ENCODE measurements at places on chromosomes 6 and 20.

- DNase-seq: no peak
Observed at GRCh38 chr20:44990957-44991356, 24.6 kb downstream of the STK4 start.

GRCh38 chr6:96520171-96521115 lies 1.2 kb upstream of the UFL1 start:
- DNase-seq: no peak

DNA sequence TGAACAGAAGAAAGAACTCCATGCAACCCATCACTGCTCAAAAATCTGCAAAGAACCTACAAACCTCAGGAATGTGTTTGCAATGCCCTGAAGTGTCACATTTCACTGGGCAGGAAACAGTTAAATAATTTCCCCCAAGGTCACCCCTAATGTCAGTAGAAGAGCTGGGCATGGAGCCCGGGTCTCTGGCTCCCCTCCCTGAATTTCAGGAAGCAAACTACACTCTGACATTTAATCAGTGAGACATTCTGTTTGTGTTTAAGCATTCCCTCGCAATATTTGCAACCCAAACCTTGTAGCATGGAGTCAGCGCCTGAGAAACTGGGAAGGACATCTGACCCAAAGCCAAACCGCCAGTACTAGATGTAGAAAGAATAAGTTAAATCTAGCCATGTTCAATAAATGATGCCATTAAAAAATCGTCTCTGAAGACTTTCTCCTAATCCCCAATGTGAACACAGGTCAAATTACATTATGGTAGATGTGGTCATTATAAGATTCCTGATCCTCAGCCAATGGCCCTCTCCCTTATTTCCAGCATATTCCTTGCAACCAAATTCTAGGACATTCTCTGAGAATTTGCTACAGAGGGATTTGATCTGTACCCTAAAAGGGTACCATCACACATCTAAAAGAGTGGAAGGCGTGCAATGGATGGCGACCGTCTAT lies 91.2 kb upstream of the ADTRP start:
- DNase-seq: no peak

- DNase-seq: peak; percentile 75
Observed at GRCh38 chr6:150813319-150813992, 52.0 kb upstream of the MTHFD1L start.

- DNase-seq: no peak
Observed at GRCh38 chr20:33349493-33349892, 51.8 kb downstream of the CDK5RAP1 start.

DNA sequence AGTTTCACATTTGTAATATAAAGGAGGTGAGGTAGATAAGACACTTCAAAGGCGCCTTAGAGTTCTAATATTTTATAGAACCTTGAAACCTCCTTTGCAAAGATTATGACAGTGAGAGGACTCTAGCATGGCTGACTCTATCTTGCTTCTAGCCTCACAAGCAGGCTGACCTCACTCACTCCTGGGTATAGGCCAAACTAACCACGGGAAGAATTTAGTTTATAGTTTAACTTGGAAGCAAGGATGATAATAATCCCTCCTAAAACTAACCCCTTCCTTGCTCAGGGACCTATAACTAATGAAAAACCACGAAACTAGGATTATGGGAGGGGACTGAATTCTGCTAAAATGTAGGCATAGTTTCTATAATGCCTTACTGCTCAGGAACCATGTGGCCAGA lies 84.3 kb downstream of the FILIP1 start:
- DNase-seq: no peak

GRCh38 chr20:18578581-18578980 lies 9.3 kb upstream of the DTD1 start:
- no peak for DNase-seq

- no peak for DNase-seq
Observed at GRCh38 chr6:15496345-15497131, 166.3 kb downstream of the DTNBP1 start.

DNA sequence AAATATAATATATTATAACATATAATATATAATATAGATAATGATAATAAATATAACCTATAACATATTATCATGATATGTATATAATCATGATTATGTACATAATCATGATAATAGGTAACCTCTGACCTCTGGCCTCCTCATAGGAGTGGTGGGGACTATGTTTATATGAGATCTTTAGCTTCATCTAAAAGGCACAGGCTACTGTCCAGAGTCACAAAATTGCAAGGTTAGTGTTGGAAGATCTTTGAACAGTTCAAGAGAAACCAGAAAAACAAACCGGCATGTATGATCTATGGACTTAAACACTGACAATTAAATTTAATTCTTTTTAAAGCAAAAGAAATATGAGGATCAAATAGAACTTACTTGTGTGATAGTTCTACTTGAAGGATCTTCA lies 55.7 kb upstream of the TINAG start:
- DNase-seq: no peak

DNA sequence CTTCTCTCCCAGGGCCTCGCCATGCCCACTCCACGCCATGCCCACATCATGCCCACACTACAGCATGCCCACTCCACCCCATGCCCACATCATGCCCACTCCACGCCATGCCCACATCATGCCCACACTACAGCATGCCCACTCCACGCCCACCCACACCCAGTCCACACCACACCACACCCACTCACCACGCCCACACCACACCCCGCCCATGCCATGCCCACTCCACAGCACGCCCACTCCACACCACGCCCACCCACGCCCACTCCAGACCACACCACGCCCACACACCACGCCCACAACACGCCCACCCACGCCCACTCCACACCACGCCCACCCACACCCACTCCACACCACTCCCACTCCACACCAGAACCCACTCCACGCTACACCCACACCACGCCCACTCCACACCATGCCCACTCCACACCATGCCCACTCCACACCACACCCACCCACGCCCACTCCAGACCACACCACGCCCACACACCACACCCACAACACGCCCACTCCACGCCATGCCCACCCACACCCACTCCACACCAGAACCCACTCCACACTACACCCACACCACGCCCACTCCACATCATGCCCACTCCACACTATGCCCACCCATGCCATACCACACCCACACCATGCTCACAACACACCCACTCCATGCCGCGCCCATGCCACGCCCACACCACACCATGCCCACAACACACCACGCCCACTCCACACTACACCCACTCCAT lies 88.6 kb downstream of the ERMARD start:
- no peak for DNase-seq

DNA sequence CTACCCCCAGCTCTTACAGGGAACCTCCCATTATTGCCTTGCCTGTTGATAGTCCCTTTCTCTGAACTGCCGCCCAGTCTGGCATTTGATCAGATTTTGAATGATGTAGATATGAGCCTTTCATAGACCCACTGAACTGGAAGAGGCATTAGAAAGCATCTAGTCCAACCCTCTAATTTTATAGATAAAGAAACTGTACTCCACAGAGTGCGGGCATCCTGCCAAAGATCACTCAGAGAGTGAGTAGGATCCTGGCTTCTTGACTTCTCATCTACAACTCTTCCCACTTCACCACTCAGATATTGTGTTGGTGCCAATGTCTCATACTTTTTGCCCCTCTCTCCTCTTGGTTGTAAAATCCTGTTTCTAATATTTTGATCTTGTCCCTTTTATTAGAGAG lies 179.2 kb upstream of the BMP2 start:
- no peak for DNase-seq

DNA sequence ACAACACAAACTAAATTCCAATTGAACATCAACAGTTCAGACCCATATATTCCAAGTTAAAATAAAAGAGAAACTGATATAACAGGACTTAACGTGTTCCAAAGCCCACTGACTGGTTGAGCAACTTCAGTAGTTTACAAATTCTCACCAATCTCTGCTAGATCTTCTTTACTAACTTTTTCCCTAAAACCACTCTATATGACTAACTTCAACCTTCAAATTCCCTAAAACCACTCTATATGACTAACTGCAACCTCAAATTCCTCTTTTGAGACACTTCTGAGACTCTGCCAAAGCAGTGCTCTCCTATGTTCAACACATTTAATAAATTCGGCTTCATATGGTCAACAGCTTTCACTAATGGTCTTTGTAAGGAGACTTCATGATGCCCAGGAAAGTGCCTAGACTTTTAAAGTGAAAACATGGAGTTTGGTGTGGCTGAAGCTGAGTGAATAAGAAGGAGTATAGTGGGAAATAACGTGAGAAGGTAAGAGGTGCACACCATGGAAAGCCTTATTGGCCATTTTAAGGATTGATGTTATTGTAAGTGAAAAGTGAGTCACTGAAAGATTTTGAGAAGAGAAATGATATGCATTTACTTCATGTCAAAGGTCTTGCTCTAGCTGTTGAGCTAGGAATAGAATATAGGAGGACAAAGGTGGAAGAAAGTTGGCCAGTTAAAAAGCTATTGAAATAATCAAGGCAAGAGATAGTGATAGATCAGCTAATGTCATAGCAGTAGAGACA lies 134.0 kb upstream of the HCRTR2 start:
- DNase-seq: no peak

- DNase-seq: no peak
Observed at GRCh38 chr20:32468313-32468640, 110.1 kb downstream of the ASXL1 start.

GRCh38 chr6:157087974-157088373 lies 235.3 kb downstream of the TMEM242 start:
- no peak for DNase-seq

GRCh38 chr6:39377539-39377950 lies 55.0 kb upstream of the KCNK16 start:
- peak; percentile 41 for DNase-seq

- no peak for DNase-seq
Observed at GRCh38 chr6:88908598-88909548, 54.5 kb downstream of the RNGTT start.

- peak; percentile 38 for DNase-seq
Observed at GRCh38 chr6:105402090-105402938, 568 bp downstream of the PREP start.

DNA sequence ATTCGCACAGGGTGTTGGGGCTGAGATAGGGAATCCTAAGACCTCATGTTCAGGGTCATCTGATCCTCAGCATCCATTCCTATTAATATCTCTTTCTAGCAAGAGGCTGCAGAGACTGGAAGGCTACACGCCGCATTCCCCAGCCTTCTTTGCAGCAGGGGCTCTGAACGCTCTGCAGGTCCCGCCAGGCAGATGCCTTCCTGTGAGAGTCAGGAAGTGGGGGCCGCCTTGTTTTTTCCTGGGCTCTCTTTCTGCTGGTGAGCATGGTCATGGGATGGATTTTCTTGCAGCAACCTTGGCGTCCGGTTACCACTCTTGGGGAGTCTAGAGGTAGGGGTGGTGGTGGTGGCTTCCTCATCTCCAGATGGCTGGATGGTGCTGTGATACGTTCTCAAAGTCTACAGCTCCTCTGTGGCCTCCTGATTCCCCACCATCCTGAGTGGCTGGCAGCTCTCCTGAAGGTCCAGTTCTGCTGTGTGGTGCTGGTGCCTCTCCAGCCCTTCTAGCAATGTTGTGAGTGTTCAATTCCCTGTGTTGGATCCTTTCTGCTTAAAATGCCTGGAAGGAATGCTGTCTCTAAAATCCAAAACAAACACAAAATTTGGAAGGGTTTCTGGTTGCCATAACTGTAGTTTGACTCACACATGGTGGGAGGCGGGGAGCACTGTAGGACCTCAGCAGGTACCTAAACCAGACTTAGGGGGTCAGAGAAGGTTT lies 111.9 kb downstream of the CEBPB start:
- DNase-seq: no peak

- no peak for DNase-seq
Observed at GRCh38 chr20:57653910-57654309, 33.7 kb upstream of the ZBP1 start.

DNA sequence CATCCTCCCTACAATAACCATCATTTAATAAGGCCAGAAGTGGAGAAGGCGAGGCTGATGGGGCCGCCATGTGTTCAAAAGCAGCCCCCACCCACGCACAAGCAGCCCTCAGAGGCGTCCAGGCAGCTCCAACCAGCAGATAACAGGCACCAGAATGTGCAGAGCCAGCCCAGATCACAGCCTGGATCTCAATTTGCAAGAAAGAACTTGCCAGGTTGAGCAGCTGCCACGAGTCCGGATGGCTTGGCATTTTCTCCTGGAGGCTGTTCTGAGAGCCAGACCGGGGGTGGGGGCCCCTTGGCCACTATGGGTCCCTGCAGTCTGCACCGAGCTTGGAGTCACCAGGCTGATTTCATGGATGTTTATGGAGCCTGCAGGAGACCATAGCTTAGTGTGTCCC lies 338.1 kb downstream of the PREX1 start:
- DNase-seq: no peak

GRCh38 chr6:5851261-5851757 lies 155.4 kb downstream of the NRN1 start:
- DNase-seq: peak; percentile 86

GRCh38 chr20:3430376-3431069 lies 23.1 kb upstream of the DNAAF9 start:
- no peak for DNase-seq

DNA sequence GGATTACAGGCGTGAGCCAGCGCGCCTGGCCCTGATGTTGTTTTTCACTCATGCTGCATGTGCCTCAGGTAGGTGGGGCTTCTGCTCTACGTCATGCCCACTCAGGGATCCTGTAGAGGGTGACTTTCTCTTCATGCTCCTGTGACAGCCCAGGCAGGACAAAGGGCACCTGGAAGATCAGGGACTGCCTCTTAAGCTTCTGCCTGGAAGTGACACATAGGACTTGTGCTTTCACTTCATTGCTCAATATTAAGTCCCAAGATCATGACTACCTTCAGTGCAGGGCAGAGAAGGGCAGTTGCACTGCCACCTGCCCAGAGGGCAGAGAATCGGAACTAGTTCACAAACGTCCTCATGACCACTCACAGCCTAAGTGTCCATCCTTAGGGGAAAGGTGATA lies 249.5 kb upstream of the SULF2 start:
- DNase-seq: no peak

DNA sequence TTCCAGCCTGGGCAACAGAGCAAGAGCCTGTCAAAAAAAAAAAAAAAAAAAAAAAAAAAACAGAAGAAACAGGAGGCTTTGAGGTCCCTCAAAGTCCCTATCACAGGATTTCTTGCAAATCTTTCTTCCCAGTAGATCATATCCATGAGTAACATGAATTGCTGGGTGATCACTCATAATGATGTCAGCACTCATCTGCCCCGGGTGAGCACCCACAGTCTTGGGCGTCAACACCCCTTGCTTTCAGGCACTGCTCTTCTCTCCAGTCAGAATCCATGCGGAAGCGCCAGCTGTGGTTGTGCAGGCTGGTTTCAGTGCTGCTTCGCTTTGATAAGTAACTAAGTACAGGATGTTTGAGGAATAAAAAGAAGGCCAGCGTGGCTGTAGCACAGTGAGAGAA lies 40.2 kb upstream of the INSM1 start:
- DNase-seq: no peak

GRCh38 chr6:39653612-39654011 lies 71.6 kb downstream of the KIF6 start:
- DNase-seq: no peak

GRCh38 chr6:7180751-7181150 lies 73.0 kb downstream of the RREB1 start:
- no peak for DNase-seq

DNA sequence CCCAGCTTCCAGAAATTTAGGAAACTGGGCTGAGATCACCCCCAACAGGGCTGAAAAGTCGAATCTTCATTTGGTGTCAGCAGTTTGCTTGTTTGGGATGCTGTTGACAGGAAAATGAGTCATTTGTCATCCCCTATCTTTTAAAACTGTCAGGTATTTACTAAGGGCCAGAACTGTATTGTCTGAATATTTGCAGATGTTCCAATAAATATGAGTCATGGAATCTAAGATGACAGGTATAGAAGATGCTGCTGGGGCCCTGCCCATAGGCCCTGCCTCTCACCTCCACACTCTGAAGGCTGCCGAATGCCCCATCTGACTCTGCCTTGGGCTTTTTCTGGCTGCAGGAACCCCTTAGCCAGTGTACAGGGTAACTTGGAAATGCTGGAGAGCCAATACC lies 3.9 kb downstream of the ETV7 start:
- DNase-seq: peak; percentile 35
